Stimulated activated CD4-positive, alpha-beta T cell treated with anti-CD3 and anti-CD28 coated beads, Interleukin-12 subunit alpha, Interleukin-12 subunit beta, amount 100 ng/mL, for 48 hours (primary cell): ENCODE measurements at places on chromosomes 13 and 19.

DNA sequence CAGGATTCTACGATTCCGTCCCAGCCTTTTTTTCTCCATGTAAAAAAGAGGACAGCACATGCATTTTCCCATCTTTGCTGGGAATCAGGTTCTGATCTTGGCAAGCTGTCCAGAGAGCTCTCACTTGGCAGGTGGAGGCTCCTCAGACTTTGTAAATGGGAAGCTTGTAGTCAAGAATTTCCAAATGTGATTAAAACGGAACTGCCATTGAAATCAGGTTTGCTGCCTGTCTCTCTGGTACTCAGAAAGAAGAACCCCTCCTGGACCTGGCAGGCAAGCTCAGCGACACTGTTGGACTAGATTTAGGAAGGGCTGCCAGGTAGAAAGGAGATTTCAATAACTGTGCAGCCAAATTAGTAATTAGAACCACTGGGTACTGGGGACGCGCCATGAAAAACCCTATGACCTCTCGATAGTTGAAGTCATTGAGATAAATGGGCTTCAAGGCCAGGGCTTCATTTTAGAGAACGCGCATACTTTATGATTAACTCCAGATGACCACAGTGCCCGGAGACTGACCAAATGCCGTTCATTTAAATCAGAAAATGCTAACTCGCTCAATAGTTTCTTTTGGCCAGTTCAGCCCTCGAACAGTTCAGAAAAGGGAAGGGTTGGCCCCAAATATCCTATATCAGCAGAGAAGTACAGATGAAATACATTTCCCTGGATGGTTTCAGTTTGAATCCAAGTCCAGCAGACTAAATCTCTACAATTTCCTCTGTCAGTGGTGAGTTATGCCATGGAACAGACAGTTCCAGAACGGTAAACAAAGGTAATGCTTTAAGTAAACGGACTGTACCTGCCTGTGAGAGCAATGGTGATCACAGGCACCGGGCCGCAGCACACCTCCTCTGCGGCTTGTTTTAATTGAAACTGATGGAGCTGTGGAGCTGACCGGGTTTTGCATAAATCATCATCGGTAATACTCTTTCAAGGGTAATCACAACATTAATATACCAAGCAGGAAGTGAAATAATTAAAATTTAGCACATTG, 517.4 kb downstream of the RFC3 start:
- DNase-seq = no peak

DNA sequence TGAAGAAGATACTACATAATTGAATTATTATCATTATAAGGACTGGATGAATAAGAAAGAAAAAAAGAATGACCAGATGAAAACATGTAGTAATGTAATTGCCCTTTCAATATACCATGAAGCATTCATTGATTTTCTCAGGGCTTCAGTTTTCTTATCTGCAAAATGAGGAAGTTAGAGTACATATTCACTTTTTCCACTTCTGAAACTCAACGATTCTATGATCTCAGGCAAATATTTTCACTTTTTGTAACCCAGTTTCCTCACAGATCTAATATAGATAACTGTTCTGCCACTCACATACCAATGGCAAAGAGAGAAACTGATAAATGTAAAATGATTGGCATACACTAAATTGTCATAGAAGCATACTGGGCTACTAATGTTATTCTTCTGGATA, 856.6 kb upstream of the KLHL1 start:
- no peak for DNase-seq

- no peak for DNase-seq
Measured at GRCh38 chr13:20418953-20419352, 106.7 kb downstream of the CRYL1 start.

- DNase-seq = no peak
Measured at GRCh38 chr13:36885901-36886300, 34.1 kb downstream of the SMAD9 start.

GRCh38 chr13:20608438-20609020, 41.6 kb downstream of the IFT88 start:
- DNase-seq = no peak

DNA sequence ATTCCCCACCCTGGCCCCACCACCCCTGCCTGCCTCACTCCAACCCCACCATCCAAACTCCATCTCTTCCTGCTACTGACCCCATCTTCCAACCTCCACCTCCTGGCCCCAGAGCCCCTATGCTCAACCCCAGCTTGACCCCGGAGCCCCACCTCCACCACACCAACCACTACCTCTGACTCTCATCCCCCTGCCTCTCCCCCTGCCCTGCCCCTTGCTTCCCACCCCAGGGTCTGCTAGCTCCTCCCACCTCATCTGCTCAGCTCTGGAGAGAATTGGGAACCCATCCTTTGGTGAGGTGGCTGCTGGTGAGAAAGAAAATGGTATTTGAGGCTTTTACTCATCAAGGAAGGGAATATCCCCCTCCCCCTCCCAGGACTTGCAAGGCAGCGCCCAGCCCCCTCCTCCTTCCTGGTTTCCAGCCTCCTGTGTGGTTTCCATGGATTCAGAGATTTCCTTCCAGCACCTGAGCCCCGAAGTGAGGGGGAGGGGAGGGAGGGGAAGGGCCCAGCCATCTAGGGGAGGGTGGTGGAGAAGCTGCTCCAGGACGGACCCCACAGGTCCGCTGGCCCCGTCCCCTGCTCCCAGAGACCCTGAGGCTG, 11.4 kb upstream of the PEPD start:
- no peak for DNase-seq

DNA sequence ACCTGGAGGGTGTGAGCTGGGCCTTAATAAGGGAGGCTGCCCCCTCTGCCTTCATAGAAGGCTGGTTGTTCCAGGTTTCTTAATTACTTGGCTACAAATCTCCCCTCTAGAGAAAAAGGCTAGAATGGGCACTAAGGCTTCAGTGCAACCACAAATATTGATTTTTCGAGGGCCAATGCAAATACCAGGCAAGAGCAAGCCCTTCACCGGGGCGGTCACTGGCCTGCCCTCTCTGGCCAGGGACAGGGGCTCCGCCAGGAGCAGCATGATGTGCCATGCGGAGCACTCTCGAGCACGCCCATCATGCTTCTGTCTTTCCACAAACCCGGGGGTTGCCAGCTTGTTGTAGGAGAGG, 127.8 kb upstream of the SPACA7 start:
- DNase-seq = no peak

DNA sequence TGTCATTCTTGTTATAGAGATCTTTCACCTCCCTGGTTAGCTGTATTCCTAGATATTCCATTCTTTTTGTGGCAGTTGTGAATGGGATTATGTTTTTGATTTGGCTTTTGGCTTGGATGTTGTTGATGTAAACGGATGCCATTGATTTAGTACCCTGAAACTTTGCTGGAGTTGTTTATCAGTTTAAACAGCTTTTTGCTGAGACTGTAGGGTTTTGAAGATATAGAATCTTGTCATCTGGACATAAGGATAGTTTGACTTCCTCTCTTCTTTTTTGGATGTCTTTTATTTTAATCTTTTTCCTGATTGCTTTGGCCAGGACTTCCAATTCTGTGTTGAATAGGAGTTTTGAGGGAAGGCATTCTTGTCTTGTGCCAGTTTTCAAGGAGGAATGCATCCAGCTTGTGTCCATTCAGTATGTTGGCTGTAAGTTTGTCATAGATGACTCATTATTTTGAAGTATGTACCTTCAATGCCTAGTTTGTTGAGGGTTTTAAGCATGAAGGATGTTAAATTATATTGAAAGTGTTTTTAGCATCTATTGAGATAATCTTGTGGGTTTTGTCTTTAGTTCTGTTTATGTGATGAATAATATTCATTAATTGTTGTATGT, 16.8 kb downstream of the ZNF431 start:
- DNase-seq = no peak

DNA sequence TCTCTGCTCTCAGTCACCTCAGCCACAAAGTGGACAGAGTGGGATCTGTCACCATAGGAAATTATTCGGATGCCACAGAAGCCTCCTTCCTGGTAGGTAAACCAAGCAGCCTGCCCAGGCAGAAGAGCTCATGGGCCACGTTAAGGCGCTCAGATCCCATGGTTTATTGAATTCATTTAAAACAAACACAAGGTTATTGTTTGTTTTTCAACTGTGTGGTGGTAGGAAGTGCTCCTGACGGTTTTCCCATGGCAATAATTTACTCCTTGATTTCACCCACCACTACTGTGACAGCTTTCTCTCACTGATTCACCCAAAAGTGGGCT, 14.4 kb downstream of the BCAM start:
- no peak for DNase-seq

GRCh38 chr19:34188408-34188807, 16.1 kb downstream of the LSM14A start:
- no peak for DNase-seq

GRCh38 chr19:43407416-43408005, 7.2 kb upstream of the TEX101 start:
- DNase-seq = no peak
